CD4-positive, alpha-beta T cell (primary cell): ENCODE measurements at places on chromosomes 4 and X. TPM values are rescaled to one million over a fixed set of nuclear protein-coding genes. Genes with fewer than 3 reads are reported as not detected.

GRCh38 chrX:53421772-53422085 is 725 bp downstream of the SMC1A start:
- DNase-seq, result no peak

PPEF1 gene
- total RNA-seq, result 0.34 TPM

GRCh38 chr4:86058621-86059020 is 301.2 kb downstream of the MAPK10 start:
- no peak for DNase-seq

DNA sequence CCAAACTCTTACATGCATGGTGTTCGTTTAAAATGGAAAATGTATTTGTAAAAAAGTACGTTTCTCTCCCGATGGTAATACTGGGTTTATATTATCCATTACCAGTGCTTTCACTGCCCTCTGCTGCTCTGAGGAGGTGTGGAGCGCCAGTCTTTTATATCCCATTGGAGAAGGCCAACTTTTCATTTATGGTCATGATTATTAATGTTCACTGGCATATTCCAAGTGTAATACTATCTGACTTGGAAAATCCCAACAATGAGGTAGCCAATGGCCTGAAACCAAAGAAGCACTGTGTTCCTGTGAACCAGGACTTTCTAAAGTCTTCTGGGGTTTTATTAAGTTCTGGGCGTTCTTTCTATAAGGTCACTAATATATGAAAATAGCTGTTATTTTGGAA is 80.7 kb downstream of the SYNPO2 start:
- no peak for DNase-seq

DNA sequence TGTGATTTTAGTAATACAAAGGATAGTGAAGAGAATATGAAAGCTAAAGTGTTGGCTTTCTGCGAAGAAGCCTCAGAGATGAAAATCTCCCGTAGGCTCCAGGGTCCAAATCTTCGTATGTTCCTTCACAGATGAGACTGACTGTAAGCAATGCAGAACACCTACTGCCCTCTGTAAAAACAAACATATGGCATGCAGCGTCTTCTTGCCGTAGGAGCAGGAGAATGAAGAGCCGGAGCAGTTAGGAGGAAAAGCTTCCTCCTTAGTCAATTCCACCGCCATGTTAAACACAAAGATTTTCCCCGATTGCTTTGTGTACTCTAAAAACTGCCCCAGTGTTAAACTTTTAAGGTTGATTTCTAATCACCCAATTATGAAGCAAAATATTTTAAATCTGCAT is 22.5 kb downstream of the RWDD4 start:
- DNase-seq, result no peak

DNA sequence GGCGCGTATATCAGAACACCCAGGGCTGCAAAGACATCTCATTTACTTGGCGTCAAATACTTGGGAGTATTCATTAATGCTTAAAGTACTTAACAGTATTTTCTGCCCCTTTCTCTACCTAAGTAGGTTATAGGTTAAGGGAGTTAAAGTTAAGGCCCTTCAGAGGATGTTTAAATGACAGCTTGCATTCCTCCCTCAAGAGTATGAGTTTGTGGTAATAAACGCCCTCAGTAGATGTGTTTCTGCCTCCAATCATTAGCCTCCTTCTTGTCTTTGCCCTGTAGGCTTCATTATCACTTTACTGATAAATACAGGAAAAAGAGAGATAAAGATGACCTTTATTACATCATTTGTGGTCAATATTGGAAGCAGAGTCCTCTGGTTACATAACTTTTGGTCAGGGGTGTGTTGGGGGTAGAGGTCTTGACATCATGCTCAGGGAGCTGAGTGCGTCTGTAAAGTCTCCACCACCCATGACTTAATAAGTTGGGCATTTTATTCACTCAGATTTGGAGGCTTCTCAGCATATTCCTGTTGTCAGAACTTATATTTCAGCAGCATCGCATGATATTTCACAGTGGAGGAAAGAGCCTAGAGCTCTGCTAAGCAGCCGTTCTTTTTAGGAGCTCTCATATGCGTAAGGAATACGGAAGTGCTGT is 145.9 kb downstream of the CPE start:
- DNase-seq, result no peak

NPY2R gene
- total RNA-seq, result not detected

- DNase-seq, result no peak
Observed at GRCh38 chrX:123960956-123961267, 594 bp upstream of the STAG2 start.

DNA sequence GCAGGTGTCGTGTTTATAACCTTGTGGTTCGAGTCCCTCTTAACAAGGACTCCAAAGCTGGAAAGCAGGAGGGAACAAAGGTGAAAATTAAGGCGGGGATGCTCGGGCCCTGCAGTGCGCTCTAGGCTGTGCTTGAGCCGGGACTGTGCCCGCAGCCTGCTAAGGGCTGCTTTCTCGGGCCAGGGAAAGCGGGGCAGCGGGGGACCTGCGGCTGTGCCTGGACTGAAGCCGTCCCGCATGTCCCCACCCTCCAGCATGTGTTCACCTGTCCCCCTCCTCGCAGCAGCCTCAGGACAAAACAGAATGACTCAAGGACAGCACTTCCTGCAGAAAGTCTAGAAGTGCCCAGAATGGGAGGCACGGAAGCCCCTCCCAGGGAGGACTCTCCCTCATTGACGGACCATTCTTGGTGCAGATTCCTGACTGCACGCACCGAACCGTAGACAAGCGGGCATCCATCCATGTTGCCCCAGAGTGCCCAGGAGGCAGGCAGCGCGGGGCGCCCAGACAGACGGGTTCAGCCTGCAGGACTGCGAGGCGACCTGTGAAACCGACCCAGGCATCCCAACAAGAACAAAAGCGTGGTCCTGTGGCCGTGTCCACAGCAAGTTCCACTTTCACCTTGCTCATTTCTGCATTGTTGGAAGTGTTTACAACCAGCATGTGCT is 342.9 kb downstream of the MAGEB5 start:
- no peak for DNase-seq

DCX gene
- not detected for total RNA-seq

CT83 gene
- not detected for total RNA-seq

- no peak for DNase-seq
Observed at GRCh38 chrX:72644946-72645345, 69.2 kb downstream of the PHKA1 start.

- DNase-seq, result no peak
Observed at GRCh38 chr4:167578906-167579305, 344.6 kb upstream of the SPOCK3 start.

SPANXD gene
- total RNA-seq, result not detected

GRCh38 chr4:23993373-23993772 is 103.5 kb upstream of the PPARGC1A start:
- no peak for DNase-seq

GRCh38 chrX:12174358-12174757 is 36.1 kb downstream of the FRMPD4 start:
- no peak for DNase-seq

DNA sequence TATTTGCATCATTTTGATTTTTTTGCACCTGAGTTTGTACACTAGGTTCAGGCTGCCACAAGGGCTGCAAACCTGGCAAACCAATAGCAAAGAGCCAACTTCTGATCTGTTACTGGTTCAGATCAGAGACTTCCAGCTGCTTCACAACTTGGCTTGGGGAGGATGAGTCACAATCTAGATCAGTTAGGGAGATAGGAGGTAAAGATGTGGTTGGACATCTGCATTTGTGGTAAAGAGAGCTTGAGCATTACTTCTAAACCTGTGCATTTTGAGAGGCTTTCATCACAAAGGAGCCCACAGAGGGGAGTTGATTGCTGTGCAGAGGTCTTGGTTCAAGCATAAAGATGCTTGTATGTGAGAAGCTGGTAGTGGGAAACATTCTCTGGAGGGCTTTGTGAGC is 34.5 kb downstream of the LINC00632 start:
- no peak for DNase-seq

DNA sequence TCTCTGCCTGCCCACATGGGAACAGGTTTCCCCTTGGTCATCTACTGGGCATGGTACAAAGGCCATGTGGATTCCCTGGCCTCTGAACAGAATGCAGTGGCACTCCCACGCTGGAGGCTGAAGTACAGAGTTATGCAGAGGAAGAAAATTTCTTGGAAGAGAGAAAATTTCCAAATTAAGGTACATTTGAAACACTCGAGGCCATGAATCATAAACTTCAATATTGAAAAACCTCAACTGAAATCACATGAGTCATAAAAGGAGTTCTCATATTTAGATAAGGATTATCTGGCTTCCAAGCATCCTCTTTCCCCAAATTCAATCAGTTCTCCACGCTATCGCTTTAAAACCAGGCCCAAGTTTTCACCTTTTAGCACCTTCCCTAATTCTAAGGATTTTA is 28.1 kb upstream of the TXK start:
- no peak for DNase-seq

DNA sequence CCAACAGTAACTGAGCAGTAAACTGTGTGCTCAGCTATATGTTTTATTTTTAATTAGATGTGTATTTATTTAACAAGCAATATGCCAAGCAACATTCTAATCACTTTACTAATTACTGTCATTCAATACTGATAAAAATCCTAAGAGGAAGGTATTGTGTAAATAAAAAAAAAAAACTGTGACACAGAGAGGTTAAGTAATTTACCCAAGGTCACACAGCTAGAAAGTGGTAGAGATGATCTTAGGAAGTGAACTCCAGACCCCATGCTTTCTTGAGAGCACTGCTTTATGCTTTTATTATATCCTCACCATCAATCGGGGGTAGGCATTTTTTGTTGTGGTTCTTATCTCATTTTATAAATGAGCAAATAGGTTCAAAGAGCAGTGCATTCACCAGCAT is 417.1 kb downstream of the RAB28 start:
- DNase-seq, result no peak
